ENCODE measurements at places on chromosomes 7 and 10. TPM values are rescaled to one million over a fixed set of nuclear protein-coding genes. Genes with fewer than 3 reads are reported as not detected.
A peak's percentile ranks its signal among the peaks of the same experiment; 100 is the strongest.

DNA sequence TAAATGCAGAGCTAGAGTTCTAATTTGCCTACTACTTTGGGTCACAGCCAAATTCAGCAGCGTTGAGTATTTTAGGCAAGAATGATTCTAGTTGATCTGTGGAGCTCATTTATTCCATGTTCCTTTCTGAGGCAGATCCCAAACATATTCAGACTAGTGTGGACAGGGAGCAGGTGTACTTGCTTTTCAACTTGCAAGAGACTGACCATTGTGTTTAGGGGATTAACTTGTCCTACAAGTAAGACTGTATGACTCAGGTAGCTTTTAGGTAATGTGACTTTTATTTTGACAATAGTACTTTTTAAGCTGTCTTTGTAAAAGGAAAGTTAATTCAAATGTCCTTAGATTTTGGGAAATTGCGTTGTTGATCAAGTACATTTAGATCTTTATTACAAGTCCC, 285.5 kb downstream of the TWIST1 start:
- no peak for DNase-seq

GRCh38 chr10:89242345-89242684, 9.3 kb downstream of the LIPA start:
- DNase-seq: no peak

- DNase-seq: no peak
Observed at GRCh38 chr7:79434098-79434497, 19.4 kb downstream of the MAGI2 start.

DNA sequence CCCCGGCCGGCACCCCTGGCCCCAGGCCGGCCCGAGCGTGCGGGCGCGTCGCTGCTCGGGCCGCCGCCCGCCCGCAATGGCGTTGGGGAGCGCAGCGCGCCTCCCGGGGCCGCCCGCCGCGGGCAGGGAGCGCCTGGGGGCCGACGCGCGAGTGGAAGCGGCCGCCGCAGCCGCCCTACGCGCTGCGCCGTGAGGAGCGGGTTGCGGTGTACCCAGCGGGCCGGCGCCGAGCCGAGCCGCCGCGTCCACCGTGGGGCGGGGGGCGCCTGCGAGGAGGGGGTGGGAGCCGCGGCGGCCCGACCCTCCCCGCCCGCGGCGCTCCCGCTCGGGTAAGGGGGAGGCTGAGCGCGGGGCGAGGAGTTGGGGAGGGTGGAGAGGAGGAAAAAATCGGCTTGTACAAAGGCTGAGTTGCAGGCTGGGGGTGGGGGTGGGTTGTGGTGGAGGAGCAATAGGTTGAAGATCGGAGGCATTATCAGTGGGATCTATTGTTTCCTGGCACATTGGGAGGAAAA, 473 bp downstream of the PPP1R9A start:
- no peak for DNase-seq

DNA sequence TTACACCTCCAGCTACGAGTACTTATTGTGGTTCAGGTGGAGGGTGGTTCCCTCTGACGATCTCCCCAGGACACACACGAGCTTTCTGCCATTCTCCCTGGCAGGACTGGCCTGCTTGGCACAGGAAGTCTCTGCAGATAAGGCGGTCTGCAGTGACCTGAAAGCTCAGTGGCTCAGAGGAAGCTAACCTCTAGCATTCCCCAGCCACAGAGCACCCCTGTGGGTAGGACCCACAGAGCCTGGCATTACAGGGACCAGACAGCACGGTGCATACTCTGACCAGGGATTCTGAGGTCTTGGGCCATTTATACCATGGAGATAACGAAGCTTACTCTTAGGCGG, 1.9 kb upstream of the GPR146 start:
- DNase-seq: no peak

DNA sequence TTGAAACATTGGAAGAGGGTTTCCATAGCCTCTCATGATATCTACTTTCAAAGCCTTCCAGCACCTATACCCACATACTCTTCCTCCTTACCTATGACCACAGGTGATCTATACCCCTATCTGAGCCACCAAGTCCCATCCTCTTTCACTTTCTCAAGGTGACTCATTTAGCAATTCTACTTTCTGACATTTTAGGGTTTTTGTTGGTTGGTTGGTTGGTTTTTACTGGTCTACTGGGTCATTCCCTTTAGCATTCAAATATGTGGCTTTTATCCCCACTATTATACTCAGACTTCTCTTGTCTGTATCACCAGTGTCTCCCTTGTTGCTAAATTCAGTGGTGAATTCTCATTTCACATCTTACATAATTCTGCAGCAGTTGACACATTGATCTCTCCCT, 130.4 kb upstream of the STEAP4 start:
- no peak for DNase-seq

- DNase-seq: no peak
Observed at GRCh38 chr10:3926675-3927525, 141.9 kb upstream of the KLF6 start.

- no peak for DNase-seq
Observed at GRCh38 chr10:71494980-71495381, 98.3 kb downstream of the CDH23 start.

GRCh38 chr10:12679636-12680035, 321.9 kb downstream of the CCDC3 start:
- DNase-seq: no peak

DNA sequence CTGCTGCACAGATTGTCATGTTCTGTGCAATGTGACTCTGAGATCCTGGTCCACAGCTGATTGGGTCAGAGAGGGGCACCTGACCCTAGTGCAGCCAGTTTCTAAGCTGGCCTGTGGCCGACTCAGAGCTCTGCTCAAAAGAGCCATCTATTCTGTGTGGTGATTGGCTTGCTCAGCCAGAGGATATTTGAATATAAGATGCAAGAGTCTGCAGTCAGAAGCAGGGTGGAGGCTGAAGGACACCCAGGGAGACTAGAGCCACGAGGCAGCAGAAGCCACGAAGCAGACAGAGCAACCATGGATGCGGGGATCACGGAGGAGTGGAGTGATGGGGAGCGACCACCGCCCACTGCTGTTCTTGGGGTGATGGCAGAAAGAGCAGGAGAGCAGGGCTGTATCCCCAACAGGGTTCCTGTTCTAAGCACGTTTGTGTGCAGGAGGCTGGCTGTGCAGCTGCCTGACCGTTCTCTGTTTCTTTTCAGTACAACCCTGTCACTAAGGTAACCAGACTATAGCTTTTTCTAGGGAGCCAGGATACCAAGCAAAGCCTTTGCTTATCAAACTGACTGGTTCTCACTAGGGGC, 19.5 kb upstream of the RHEB start:
- no peak for DNase-seq

DNA sequence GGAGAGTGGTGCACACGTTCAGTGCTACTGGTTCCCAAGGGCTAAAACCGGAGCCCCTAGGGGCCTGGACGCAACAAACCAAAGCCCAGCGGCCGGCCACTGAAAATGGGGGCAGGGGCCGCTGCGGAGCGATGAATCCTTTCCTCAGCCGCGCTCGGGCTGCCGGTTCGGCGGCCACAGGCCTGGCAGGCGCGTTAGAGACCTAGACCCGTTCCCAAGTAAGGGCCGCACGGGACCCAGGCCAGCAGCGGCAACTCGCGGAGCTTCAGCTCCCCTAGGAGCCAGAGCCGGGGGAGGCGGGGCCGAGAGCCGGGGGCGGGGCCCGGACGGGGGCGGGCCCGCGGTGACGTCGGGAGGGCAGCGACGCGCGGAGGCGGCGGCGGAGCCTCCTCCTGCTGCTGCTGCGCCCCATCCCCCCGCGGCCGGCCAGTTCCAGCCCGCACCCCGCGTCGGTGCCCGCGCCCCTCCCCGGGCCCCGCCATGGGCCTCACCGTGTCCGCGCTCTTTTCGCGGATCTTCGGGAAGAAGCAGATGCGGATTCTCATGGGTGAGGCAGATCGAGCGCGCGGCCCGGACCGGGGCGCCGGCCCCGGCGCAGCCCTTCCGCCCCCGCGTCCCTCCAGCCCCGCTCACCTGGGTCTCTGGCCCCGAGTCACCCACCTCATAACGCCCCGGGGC, at the start of gene ARF5:
ARF5 (plus strand) TSS at position 393 of the 678 bp plus-strand sequence; CDS start at position 481, 88 bp downstream.
- peak; percentile 94 for DNase-seq

- DNase-seq: no peak
Observed at GRCh38 chr10:5254488-5254887, 57.9 kb downstream of the AKR1C4 start.

Gene GPRIN2
- total RNA-seq: not detected

Gene PPP1R9A
- 33.4 TPM for total RNA-seq

Gene ATRNL1
- total RNA-seq: 28.5 TPM

Gene NKX1-2
- total RNA-seq: not detected

Gene SCRN1
- 34.7 TPM for total RNA-seq

Gene LLCFC1
- total RNA-seq: not detected

Gene PCGF5
- total RNA-seq: 90.1 TPM
